Hematopoietic multipotent progenitor cell treated with erythropoietin and hydrocortisone succinate and interleukin-3 and kit ligand, for 4 days (in vitro differentiated cells): ENCODE measurements at places on chromosomes 11 and 22.

DNA sequence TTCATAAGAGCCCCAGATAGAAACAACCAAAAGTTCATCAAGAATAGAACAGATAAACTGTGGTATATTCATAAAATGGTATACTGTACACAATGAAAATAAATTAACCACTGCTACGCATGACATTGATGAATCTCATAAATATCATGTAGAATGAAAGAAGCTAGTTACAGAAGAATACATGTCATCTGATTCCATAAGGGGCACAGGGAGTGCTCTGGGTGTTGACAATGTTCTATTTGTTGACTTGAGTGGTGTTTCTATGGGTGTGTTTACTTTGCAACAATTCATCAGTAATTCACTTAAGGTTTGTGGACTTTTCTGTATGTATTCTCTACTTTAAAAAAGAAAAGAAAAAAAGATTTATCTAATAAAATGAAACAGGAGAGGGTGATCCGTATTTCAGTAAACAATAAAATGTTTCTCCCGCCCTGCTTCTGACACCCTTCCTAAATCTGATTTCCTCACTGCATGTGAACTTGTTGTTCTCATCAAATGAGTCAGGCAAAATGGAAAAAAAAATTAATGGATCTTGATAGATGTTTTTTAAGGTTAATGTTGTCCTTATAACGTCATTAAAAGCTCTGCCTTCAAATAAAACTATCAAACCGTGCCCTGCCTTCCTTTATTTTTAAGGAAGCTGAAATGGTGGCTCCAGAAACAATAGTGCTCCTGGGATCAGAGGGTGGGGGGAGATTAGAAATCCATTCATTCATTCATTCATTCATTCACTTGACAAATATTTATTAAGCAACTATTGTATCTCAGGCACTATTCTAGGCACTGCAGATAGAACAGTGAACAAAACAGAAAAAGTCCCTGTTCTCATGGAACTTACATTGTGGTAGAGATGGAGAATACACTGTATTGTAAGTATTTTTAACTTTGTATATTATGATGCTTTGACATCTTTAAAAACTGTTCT is 77.2 kb upstream of the CD44 start:
- DNase-seq = no peak

GRCh38 chr11:105786741-105787140 is 176.9 kb downstream of the GRIA4 start:
- no peak for DNase-seq

- no peak for DNase-seq
These were observed 33.6 kb downstream of the LRRC32 start for GRCh38 chr11:76636826-76637460.

- DNase-seq = no peak
These were observed 32.2 kb upstream of the MYO18B start for GRCh38 chr22:25709758-25710157.

GRCh38 chr22:21818487-21819182 is 48.8 kb downstream of the MAPK1 start:
- DNase-seq = peak; percentile 29

GRCh38 chr11:126090452-126090851 is 27.8 kb upstream of the CDON start:
- no peak for DNase-seq

DNA sequence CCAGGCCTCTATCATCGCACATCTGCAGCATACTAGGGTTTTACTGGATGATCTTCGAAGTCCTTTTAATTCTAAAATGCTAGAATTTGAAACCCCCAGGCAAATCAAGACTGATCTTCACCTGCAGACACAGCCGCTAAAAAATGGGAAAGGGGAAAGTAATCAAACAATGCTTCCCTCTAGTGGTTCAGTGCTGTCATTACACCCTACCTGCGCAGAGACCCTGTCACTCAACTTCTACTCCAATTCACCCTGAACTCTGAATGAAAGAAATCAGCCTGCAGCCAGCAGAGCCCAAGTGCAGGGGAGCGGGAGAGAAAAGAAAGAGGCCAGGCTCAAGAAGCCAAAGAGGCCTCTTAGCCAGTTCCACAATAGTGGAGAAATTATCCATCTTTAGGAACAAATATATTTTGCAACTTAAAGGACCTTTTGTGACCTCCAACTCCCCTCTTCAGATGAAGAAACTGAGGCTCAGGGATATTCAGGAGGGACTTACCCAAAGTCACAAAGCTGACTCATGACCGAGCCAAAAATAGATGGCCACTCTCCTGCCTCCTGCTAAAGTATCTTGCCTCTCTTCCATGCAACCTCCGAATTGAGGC is 33.0 kb downstream of the SERGEF start:
- peak; percentile 56 for DNase-seq

GRCh38 chr22:42623301-42623751 is 8.6 kb upstream of the POLDIP3 start:
- no peak for DNase-seq

DNA sequence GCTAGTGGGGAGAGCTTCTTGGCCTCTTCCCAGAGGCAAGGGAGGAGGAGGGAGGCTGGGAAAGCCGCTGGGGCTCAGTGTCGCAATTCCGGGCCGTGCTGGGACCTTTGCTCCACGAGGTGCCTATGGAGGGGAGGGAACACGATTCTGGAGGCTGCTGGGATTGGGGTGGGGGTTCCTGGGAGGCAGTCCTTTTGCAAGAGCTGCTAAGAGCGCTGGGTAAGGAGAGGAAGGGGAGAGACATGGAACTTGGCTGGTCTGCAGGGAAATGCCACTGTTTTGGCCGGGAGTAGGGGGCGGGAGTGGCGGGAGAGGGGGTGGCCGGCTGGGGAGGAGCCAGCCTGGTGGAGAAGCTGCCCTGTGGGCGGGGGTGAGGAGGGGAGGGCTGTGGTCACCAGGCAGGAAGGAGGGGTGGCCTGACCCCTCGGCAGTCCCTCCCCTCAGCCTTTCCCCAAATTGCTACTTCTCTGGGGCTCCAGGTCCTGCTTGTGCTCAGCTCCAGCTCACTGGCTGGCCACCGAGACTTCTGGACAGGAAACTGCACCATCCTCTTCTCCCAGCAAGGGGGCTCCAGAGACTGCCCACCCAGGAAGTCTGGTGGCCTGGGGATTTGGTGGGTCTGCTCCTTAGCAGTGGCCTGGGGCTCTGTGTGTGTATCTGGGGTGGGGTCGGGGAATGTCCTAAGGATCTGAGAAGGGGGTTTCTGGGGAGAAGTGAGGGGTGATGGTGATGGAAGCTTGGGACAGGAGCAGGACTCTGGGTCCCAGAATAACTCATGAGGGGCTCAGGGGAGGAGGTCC is at the start of gene NR1H3:
Gene NR1H3, plus strand, starts transcription at position 480 of the 800 bp plus-strand sequence. CDS start 1,221 bp downstream, outside the sequence.
- peak; percentile 80 for DNase-seq

DNA sequence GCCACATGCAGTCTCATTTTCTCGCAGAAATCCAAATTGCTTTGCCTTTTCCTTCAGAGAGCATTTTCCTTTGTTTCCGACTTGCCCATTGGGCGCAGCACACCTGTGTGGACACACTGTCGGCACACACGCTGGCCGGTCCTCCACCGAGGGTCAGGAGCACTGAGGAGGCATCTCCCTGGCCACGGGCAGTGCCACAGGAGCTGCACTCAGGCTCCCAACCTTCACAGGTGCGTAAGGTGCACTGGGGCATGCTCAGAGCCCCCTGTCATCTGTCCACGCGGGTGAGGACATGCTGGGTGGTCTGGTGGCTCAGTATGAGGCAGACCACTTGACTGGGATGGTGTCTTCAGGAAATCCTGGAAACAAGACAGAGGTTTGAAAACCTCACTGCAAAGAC is 779.1 kb downstream of the BRD1 start:
- DNase-seq = no peak

- DNase-seq = no peak
These were observed 4.4 kb downstream of the GPHA2 start for GRCh38 chr11:64931290-64931689.

- peak; percentile 5 for DNase-seq
These were observed 124.6 kb downstream of the GRIA4 start for GRCh38 chr11:105734426-105734825.

DNA sequence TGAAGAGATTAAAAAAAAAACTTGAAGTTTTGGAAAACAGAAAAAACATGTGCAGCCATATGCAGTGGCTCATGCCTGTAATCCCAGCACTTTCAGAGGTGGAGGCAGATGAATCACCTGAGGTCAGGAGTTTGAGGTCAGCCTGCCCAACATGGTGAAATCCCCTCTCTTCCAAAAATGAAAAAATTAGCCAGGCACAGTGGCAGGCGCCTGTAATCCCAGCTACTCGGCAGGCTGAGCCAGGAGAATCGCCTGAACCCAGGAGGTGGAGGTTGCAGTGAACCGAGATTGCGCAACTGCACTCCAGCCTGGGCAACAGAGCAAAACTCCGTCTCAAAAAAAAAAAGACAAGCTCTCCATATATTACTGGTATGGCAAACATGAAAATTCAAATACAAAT is 7.6 kb downstream of the DLG2 start:
- no peak for DNase-seq

DNA sequence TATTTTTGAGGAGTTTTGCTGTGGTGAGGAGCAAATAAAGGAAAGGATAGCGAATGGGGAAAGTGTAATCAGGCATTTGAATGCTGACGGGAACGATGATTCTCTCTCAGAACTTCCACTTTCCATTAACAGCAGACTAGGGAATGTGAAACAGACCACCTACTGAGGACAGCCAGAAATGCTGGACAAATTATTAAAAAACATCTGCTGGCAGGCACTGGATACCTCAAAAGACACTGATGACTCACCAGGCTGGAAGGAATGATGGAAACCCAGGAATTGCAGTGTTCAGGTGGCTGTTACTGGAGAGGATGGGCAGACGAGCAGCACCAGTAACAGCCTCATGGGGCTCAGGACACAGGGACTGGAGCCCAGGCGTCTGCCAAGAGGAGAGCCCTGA is 33.4 kb downstream of the PLA2G6 start:
- DNase-seq = no peak

GRCh38 chr11:59755701-59756557 is 753 bp downstream of the STX3 start:
- peak; percentile 56 for DNase-seq

DNA sequence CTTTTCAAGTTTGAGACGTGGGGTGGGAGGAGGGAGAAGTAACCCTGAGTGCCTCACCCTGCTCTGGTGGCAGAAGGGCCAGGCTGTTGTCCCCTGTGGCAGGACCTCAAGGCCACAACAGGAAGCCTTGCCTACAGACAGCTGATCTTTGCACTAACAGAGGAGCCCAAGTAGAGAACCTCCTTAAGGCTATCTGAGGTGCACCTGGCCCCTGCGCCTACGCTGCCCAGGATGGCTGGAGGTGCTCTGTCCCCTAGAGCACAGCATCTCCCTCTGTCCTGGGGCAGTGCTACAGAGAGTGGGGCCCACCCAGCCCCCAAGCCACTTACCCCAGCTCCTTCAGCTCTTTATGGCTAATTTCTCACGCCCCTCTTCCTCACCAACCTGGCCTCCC is 27.0 kb downstream of the MYO7A start:
- peak; percentile 29 for DNase-seq

DNA sequence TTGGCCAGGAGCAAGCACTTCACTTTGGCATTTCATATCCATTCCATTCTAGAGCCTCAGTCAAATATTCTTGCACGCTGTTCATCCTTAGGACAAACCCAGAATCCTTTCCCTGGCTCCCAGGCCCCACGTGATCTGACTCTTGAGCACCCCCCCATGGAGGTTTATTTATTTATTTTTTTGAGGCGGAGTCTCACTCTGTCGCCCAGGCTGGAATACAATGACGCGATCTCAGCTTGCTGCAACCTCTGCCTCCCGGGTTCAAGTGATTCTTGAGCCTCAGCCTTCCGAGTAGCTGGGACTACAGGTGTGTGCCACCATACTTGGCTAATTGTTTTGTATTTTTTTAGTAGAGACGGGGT is 12.7 kb upstream of the TSGA10IP start:
- peak; percentile 64 for DNase-seq

- DNase-seq = no peak
These were observed 16.8 kb upstream of the RGL4 start for GRCh38 chr22:23673826-23674690.

DNA sequence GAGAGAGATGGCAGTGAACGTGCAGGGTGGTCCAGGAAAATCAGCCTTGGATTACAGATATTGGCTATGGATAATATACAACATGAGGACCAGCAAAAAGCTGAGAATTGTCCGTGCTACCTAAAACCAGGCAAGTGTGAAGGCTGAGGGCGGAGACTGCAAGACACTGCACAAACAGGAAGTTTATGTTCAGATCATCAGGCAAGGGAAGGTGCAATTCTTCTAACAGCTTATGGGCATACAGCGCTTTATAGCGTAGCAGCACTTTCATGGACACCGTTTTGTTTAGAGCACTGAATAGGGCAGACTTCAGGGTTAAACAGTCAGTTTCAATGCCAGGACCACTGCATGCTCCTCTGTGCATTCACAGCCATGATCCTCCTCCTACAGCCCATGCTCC is 93.1 kb upstream of the TMEM45B start:
- DNase-seq = no peak

GRCh38 chr11:59285716-59286260 is 72.9 kb upstream of the OR5AN1 start:
- no peak for DNase-seq

DNA sequence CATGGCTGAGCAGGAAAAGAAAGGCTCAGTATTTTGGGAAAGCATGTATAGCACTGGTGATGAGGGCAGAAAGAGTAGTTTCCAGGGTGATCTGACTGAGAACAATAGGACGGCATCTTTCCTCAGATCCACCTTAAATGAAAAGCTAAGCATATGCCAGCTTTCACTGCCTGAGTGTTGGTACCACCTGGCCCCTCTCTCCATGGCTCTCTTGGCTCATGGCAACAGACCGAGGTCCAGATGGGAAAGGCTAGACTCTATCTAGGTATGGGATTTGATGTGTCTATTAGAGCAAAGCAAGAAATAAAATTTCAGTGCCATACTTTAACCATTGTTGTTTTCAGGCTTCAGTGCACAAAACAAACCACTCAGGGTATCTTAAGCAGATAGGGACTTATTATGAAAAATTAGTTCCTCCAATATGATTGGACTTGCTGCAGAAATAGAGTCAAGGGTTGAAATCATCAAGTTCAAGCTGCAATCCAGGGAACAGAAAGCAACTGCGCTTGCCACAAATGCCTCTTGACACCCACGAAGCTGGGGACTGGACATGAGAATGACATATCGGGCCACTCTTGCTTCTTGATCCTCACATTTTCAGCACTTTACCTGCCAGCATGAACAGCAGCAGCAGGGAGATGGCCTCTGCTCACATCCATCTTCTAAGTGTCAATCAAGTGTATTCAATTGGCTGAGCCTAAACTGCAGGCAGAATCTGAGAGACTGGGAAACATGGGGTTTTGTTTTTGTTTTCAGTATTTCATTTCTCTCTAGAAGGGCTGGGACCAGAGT is 64.0 kb upstream of the SNX19 start:
- no peak for DNase-seq

- no peak for DNase-seq
These were observed 96.1 kb upstream of the CD44 start for GRCh38 chr11:35042913-35043312.
